Fibroblast of skin of abdomen (primary cell): ENCODE measurements at places on chromosomes 7 and 10.

GRCh38 chr7:44622342-44623151, 16.1 kb downstream of the OGDH start:
- DNase-seq: no peak

DNA sequence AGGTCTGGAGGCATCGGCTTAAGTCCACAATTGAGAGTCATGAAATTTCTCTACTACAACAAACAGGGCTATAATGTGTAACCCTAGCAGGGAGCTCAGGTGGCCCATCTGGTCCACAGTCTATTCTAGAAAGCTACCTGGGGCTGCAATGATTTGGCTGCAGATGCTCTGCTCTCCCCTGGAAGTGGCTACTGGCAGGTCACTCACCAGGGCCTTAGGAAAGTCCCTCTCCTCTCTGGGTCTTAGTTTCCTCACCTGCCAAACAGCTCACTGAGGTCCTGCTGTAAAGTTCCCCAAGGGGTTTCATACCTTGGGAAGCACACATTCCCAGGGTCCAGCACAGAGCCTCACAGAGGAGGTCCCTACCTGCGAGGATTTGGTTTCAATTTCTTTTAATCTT, 2.5 kb downstream of the IGFBP3 start:
- no peak for DNase-seq

GRCh38 chr7:145151676-145152075, 315.8 kb upstream of the TPK1 start:
- DNase-seq: no peak

DNA sequence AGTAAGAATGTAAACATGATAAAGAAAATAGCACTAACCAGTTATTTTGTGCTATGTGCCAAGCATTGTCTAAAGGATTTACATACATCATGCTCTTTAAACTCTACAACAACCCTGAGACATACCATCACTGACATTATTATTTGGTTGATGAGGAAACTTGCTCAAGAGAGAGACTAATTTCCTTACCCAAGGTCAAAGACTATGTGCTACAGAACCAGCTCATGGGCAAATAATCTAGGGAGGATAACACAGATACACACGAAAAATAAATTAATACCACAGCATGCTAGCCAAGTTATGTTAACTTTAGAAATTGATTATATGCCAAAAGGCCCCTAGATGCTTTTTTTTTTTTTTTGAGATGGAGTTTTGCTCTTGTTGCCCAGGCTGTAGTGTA, 2.7 kb downstream of the ANKRD16 start:
- no peak for DNase-seq

- no peak for DNase-seq
Measured at GRCh38 chr7:11457419-11457818, 374.6 kb downstream of the THSD7A start.

GRCh38 chr10:97843281-97843671, 6.4 kb upstream of the GOLGA7B start:
- no peak for DNase-seq

DNA sequence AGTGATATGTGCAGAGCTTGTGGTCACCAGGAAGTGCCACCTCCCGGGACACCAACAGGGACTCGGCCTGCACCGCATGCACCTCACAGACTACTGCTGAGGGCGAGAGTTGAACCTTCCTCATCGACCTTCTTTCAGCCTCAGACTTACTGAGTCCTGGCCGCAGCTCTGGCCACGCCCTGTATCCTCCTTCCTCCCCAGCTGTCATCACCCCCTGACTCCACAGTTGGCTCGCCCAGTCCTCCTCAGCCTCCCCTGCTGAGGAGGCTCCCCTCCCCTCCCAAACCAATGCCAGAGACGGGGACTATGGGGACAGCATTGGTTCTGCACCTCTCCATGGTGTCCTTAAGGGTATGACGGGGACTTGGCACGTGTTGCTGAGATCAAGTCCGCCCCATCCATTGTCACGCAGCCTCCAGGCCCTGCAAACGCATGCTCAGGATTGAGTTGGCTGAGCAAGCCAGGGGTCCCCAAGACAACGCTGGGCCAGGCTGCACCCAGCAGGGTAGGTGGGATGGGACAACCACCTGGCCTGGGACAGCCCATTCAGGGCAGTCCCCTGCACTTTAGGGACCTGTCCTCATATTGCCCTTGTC, 49.0 kb downstream of the YKT6 start:
- no peak for DNase-seq

GRCh38 chr7:128194533-128195282, 46.4 kb upstream of the LEP start:
- DNase-seq: no peak

DNA sequence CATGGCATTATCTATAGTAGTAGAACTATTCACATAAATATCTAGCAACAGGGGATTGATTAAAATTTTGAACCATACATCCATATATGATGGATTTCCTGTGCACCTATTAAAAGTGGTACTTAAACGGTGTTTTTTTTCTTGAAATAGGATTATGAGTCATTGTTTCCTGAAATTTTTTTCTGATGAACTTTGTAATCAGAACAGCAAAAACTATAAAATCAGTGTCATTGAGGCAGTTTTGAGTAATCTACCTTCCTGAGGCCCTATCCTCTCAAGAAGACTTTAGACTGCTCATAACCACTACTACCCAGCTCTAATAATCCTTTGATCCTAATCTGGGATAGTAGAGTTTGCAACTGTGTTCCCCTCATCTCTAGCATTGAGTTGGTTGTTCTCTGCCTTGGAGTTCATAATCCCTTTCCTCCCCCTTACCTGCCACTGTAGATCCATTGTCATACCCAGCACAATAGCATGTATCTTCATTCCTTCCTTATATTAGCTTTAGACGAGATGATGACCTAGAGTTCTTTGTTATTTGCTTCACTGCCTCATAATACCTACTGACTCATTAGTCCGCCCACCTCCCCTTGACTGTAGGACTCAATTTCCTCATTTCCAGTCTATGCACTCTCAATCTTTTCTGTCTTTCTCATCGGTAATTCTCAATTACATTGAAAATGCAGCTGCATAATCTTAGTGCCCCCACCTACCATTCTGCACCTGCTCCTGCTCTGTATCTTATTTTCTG, 133.4 kb downstream of the LRRC4 start:
- DNase-seq: no peak

GRCh38 chr10:8056378-8056777, 1.9 kb downstream of the GATA3 start:
- DNase-seq: no peak

GRCh38 chr10:125134483-125134848, 25.9 kb downstream of the CTBP2 start:
- no peak for DNase-seq

DNA sequence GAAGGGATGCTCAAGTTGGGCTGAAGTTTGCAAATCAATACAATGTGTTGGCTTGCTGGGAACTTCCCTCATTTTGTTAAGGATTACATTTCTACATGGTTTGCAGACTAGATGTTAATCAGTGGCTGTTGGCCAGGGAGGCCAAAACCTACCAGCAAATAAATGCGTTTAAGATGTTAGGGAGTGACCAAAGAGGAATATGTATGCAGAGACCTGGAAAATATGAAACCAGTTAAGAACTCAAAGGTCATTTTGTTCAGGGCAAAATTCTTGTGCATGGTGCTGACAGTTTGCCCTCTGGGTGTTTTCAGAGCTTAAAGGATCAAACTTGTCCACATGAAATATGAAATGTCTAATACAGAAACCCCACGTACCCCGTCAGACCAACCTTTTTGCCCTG, 30.3 kb downstream of the GATA3 start:
- DNase-seq: peak; percentile 5
